Tibial nerve (tissue), 4 donors: ENCODE measurements at places on chromosomes 7 and 10.

DNA sequence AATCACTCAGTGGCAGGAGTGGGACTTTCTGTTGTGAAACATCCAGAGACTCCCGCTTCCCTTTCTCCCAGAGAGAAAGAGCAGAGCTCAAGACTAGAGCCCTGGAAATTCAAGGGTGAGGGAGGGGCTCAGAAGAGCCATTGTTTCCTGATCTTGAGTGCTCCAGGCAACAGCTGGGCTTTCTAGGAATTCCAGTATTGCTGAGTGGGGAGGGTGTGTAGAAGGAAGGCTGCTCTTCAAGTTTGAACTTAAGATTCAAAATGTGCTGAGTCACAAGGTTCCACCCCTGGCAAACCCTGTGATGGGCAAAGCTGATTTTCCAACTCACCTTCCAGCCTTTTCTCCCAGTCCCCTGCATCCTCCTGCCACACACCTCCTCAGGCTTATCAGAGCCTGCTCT, 42.3 kb upstream of the MSRB2 start:
- no peak for DNase-seq
- no peaks in the 10 kb centered on the region for H3K27me3 ChIP-seq
- no peaks in the 10 kb centered on the region for H3K4me1 ChIP-seq
- H3K36me3 ChIP-seq, result no peaks in the 10 kb centered on the region
- H3K27ac ChIP-seq, result no peak overlapping the region

- no peaks in the 10 kb centered on the region for H3K27me3 ChIP-seq
- H3K36me3 ChIP-seq, result no peaks in the 10 kb centered on the region
- H3K4me3 ChIP-seq, result no peak overlapping the region
- H3K4me1 ChIP-seq, result no peaks in the 10 kb centered on the region
- H3K27ac ChIP-seq, result no peak overlapping the region
- no peak for DNase-seq
Measured at GRCh38 chr7:3867863-3868262, 566.8 kb downstream of the SDK1 start.

- H3K4me3 ChIP-seq, result no peak overlapping the region
- no peak overlapping the region for H3K27ac ChIP-seq
- peak; percentile 60 for DNase-seq
- no peaks in the 10 kb centered on the region for H3K36me3 ChIP-seq
- no peaks in the 10 kb centered on the region for H3K4me1 ChIP-seq
Measured at GRCh38 chr7:2864999-2865670, 21.0 kb upstream of the GNA12 start.

GRCh38 chr10:89301721-89302445, at the start of gene IFIT2:
Gene IFIT2 (plus strand): TSS chr10:89302046. CDS start chr10:89302124, 78 bp downstream.
- peak within 1 kb of the TSS; percentile 60 for H3K4me3 ChIP-seq
- H3K27me3 ChIP-seq, result no peaks in the 10 kb centered on the region
- no peaks in the 10 kb centered on the region for H3K36me3 ChIP-seq
- peak within 1 kb of the TSS; percentile 93 for H3K27ac ChIP-seq
- H3K4me1 ChIP-seq, result peaks cover 28% of the 10 kb centered on the region
- no peak for DNase-seq

- DNase-seq, result no peak
- H3K36me3 ChIP-seq, result no peaks in the 10 kb centered on the region
- H3K27ac ChIP-seq, result peak overlapping the region; percentile 54
- no peaks in the 10 kb centered on the region for H3K27me3 ChIP-seq
- H3K4me1 ChIP-seq, result peaks cover 37% of the 10 kb centered on the region
- no peak overlapping the region for H3K4me3 ChIP-seq
Measured at GRCh38 chr10:10658172-10658785, 359.4 kb upstream of the CELF2 start.
